ENCODE measurements at places on chromosomes 4 and X.

- no peak for DNase-seq
Observed at GRCh38 chr4:125650557-125650956, 335.8 kb downstream of the FAT4 start.

DNA sequence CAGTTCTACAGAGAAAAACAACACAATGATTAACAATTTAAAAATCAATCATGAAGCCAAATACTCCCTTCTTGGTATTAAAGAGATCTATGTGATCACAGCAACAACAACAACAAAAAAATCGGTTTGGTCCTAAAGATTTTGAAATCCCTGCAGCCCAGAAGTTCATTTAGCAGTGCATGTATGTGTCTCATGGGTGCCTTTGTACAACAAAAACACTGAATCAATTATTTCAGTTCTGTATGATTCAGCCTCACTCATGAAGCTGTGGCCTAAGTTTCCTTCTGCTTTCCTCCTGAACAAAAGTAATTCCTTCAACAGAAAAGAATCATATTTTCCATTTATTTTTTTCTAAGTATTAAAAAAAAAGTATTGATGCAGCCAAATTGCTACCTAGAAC, 393.4 kb upstream of the NDST3 start:
- DNase-seq = no peak

- peak; percentile 80 for DNase-seq
Observed at GRCh38 chr4:10773010-10773409, 88.4 kb upstream of the CLNK start.

DNA sequence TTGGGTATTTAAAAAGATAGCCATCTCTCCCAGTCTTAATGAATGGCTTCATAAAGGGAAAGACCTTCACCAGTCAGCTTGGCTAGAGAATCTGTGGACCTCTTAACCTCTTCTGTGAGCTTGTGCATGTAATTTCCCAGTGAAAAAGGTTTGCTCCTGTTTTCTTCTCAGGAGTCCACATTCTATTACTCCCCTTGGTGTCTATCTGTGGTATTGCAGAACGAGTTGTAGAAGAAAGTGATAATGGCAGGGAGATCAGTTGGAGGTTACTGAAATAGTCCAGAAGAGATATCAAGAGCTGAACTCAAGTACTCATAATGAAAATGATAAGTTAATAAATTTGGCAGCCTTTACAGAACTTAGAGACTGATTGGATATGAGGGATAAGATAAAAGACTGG, 16.5 kb upstream of the VAMP7 start:
- no peak for DNase-seq

DNA sequence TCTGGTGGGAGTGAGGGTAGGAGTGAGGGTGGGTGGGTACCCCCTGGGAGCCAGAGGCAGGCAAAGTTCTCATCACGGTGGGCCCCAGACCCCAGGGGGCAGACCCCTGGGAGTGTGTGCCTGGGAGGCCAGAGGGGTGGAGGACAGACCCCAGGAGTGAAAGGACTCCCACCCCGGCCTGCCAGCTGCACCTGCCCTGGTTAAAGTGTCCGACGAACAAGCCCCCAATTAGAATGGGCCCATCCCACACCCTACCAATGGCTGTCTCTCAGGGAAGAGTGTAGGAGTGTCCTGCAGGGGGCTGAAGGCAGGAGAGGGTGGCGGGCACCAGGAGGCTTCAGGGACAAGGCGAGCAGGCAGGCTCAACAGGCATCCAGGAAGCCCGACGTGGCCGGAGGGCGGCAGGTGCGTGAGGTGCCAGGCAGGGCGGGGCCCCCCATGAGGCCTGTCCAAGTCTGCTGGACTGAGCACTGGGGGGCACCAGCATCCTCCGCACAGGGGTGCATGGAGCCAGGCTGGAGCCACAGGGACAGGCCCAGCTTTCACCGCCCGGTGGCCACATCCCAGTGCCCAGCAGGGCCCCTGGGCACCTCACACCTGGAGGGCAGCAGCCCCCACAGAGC, 8.7 kb downstream of the PDE6B start:
- no peak for DNase-seq

DNA sequence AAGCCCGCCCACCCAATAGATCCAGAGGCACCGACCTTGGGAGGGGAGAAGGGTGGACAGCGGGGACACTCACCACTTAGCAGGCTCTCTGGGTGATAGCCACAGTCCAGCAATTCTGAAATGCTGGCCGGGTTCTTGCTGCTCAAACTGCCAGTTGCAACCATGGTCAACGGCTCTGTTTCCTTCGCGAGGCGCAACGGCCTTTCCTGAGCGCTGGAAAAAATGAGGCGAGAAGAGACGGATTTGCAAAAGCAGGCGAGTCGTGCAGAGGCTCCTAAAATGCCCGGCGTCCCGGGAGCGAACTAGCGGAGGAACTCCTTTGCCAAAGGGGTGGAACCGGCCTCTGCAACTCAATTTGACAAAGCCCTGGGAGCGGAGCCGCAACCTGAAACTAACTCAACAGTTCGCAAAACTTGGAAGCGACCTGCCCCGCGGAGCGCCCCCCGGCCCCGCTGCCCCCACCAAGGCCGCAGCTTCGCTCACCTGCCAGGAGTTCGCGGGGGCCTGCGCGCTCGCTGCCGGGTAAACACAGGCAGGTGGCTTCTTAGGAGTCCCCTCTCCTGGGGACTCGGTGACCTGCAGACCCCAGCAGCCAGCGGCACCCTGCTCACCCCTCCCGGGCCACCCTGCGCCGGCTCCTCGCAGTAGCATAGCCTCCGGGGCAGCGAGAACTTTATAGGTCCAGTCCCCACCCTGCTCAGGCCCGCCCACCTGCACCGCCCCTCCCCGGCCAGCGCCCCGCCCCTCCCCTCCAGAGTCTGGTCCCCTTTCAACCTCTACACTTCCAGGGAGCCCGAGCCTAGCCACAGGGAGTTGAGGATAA, at the start of gene DDIT4L:
DDIT4L (minus strand) TSS at position 649 of the 823 bp plus-strand sequence; CDS start at position 164, 485 bp downstream.
- DNase-seq = no peak

GRCh38 chr4:61762722-61763627, 562.8 kb downstream of the ADGRL3 start:
- no peak for DNase-seq

DNA sequence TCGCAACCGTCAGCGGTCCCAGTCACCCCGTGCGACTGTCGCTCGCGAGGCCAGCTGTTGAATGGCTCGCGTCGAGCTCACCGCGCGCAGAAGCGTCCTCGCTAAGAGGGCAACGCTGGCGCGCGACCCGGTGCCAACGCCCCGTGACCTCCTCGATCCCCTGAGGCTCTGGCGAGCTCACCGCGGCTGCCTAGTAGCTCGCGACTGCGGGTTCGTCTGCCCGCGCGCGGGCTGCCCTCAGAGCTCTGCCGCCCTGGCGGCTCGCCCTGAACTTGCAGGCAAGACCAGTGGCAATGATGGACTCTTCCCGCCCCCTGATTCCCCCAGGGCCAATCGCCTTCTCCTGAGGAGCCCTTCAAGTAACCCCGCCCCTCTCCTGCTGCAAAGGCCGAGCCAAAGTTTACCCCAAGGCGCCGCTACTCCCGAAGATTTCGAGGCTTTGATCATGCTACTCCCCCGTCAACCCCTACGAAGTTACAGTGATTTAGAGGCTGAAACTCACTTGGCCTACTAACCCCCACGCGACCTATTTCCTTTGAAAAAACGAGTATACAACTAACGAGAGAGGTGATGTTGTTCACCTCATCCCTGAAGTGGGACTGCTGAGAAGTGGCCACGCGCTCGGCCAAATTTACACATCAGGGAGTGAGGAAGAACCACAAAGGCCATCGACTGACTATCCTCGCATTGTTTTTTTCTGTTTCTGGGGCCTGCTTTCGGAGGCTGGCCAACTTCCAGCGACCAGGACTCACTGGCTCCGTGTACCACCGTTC, 37.5 kb downstream of the PGRMC1 start:
- DNase-seq = no peak

DNA sequence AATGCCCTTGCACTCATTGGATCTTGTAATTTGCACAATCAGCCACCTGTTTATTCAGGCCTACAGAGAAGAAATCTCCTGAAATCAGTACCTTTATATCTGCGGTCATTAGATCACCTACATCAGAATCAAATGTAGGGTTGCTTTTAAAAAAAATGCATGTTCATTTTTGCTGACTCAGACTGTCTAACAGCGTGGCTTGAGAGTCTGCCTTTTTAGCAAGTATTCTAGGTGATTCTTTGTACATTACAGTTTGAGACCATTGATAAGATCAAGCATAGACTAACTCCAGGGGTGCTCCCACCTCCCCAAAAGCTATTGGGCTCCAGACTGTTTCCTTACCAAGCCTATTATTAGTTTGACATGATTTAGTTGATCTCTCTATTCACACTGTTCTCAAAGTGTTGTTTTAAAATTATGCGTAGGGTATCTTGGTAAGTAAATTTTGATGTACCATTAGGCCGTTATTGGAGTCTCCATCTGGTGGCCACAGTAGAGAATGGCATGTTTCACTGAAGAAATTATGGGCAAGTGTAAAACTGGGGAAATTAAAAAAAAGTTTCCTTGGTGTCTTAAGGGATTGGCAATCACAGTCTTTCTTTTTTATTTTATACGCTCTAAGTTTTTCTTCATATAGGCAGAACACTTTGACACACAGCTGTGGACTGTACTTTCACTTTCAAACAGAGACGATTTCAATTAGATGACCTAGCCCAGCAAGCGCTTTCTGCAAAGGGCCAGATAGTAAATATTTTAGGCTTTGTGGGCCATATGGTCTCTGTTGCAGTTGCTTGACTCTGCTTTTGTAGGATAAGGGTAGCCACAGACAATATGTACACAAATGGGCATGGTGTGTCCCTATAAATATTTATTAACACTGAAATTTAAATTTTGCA, 33.7 kb upstream of the MSL3 start:
- DNase-seq = peak; percentile 10

- no peak for DNase-seq
Observed at GRCh38 chr4:149489321-149489720, 326.3 kb downstream of the IQCM start.

GRCh38 chr4:55732864-55733263, 86.7 kb upstream of the EXOC1L start:
- DNase-seq = no peak

DNA sequence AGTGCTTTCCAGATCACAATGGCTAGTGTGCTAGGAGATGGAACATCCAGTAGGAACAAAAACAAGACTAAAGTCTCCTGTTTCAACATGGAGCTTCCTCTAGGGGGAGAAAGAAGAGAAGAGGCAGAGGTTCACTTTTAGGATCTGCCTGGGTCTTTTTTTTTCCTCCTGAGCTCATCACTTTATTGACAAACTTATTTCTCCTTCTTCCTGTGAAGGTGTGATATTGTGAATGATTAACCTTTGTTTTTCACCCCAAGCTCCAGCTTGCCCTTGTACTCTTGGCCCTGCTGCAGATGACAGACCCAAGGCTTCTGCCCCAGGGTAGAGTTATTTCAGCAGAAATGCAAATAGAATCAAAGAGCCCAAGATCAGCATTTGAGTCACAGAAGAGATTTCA, 13.5 kb downstream of the PAGE4 start:
- DNase-seq = no peak

DNA sequence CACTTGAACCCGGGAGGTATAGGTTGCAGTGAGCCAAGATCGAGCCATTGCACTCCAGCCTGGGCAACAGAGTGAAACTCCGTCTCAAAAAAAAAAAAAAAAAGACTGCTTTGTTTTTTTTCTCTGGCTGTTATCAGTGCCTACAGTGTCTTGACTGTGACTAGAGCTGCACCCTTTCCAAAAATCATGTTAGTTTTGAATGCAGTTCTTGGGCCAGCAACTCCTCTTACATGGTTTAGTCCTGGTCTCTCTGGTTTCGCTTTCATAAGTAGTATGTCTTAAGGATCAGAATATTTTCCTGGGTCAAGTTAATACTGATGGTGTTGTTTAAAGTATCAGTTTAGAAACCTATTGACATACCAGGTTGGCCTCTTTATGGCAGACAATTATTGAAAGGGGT, 34.2 kb upstream of the NALF2 start:
- DNase-seq = no peak

GRCh38 chr4:168712316-168712890, 215.6 kb downstream of the PALLD start:
- no peak for DNase-seq

DNA sequence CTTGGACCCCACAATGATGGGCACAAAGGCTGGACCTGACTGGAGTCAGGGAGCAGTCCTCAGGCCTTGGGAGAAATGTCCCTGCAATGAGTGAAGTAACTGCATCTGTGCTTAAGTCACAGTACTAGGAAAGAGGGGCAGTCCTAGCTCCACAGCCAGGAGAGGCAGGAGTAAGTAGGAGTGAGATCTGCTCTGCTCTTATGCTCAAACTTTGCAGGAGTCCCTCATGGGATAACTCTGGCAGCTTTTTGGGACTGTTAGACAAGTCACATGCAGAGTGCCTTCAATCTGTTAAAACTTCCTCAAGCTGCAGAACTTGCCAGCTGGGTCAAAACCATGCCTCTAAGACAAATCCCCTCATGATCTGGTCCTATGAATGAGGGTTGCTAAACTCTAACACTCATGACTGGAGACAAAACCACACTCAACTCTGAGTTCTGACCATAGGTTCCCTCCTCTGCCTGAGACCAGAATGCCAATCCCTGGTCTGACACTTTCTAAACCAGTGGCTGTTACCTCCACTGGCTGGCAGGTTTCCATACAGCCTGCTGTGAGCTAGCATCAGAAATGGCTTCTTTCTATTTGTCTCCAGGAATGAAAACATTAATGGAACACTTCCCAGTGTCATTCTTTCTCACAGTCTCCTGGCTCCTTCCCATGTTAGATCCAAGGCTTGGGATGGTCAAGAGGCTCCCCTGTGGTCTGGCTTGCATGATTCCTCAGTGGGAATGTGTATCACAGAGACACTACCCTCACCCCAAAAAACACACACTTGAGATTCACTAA, 819.3 kb downstream of the PCDH7 start:
- DNase-seq = no peak

GRCh38 chr4:15779306-15779705, 1.2 kb downstream of the CD38 start:
- peak; percentile 19 for DNase-seq

GRCh38 chrX:122422547-122422946, 761.5 kb upstream of the GRIA3 start:
- DNase-seq = no peak

DNA sequence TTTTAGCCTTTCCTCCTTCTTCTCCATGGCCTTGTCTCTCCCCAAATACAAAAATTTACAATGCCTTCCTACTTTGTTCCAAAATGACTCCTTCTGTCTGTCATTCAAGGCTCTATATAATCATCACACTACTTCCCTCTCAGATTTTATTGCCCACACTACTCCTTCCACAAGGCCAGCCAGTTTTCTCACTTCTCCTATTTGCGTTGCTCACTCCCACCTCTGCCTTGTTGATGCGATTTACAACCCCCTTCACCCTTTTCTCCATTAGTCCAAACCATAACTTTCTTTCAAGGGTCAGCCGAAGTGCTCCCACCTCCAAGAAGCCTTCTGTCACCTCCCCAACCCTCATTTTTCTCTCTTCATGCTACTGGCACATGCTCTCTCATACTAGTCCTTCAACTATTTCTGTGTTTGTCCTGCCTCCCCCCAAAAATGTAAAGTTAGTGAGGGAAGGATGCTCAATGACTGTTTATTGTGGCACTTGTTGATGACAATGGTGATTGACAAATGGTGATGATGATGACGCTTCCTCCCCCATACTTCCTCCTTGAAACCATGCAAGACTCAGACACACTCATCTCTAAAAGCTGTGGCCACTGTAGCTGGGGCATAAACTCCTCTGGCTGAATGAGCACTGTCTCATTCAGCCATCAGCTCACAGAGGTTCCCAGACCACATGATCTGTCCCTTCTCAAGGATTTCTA, 2.7 kb upstream of the XKRX start:
- DNase-seq = no peak

All from NCI-H510A treated with DMSO at 0.1 percent for 48 hours (cell line).